ENCODE measurements at places on chromosomes 2 and 18.

GRCh38 chr2:235229236-235229635 lies 264.6 kb upstream of the AGAP1 start:
- no peak for DNase-seq

DNA sequence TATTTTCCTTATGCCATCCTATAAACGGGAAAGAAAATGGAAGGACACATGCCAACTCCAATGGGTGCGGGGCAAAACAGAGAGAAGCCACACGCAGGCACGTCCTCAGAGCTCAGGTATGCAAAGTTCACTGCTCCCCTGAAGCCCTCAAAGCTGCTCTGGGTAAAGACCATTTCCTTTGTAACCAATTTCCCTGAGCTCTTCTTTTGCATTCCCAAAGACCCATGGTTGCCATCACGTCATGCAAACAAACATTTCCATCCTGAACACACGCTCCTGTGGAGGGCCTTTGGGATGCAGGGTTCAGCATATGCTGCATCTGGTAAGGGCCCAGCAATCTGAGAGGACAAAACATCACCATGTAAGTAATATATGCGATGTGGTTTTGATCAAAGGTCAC lies 69.4 kb downstream of the EMILIN2 start:
- DNase-seq = no peak

- no peak for DNase-seq
Observed at GRCh38 chr2:6674381-6674780, 191.3 kb downstream of the CMPK2 start.

DNA sequence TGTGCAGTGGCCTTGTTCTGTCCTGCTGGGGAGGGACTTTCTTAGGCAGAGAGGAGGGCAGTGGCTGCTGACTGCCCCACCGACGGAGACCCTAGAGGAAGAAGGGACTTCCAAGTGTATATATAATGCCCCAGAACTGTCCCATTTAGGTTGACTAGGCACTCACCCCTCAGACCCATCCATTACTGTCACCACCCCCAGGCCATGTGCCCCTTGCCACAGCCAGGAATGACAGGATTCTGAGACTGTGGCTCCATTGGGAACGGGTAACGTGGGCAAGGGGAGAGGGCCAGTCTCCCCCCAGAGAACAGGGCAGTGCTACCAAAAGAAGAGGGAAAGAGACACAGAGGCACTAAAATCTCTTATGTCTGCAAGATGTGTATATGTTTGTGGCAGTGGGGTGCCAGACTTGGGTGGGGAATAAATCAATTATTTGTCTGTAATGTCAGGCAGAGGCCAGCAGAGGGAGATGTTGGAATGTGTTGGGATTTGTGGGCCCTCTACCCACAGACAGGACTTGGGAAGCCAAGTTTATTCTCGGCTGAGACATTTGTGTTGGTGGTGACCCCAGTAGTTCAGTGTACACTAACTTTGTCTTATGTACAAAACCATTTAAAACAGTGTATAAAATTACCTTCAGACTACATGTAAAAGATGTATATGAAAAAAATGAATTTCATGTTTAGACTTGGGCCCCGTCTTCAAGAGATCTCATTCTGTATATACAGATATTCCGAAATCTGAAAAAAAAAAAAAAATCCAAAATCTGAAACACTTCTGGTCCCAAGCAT lies 24.0 kb upstream of the TMEM37 start:
- DNase-seq = peak; percentile 63

GRCh38 chr2:219218217-219218731 lies 484 bp downstream of the ABCB6 start:
- peak; percentile 58 for DNase-seq

DNA sequence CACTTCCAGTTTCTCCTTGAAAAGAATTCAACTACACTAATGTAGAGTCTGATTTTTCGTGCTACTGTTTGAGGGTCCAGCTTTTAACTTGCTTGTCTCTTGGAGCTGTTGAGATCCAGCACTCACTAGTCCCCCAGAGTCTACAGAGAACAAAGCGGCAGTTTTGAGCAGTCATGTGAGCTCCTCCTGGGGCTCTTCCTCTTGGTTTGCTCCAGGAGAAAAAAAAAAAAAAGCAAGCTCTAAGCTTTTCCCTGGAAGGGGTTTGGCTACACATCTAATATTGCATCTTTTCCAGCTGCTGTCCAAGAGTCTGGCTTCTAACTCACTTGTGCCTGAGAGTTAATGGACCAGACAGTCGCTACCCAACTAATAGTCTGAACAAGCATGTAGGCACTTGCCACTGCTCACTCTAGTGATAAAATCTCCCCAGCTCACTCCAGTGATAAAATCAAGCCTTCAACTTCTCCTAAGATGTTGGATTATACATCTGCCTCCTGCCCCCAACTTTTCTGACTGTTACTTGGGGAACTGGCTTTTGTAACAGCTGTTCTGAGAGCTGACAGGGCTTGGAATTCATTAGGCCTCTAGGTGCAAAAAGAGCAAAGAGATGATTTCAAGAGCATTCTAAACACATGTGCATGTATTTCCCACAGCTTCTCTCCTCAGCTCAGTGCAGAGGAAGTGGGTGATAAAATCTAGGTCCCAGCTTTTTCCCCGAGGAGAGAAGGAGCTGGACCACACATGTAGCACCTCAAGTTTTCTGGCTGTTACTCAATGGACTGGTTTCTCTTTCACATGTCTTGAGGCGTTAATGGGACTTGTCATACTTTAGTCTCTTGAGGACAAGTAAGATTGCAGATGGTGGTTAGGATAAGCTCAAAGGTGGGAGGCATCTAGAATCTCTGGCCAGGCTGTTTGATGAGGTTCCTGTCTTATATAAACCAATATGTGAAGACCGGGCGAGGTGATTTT lies 750.5 kb downstream of the LRP1B start:
- no peak for DNase-seq

DNA sequence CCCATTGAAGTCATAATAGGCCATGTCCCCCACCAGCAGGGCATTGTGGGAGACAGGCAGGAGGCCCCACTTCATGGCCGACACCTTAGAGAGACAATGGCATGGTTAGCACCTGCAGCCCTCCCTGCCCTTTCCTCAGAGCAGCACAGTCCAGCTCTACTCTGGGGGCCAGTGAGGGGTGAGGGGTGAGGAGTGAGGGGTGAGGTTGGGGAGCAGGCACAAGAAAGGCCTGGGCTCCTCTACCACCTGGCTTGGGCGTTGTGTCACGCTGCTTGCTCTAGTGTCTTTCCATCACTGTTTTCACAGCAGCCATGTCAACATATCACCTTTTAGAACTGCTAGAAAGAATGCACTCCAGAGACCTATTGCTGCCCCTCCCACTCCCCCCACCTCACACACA lies 77.2 kb downstream of the ADD2 start:
- no peak for DNase-seq

All from GM13977 (cell line).